Activated naive CD8-positive, alpha-beta T cell treated with anti-CD3 and anti-CD28 coated beads for 36 hours (primary cell): ENCODE measurements at places on chromosomes 13 and 19.

DNA sequence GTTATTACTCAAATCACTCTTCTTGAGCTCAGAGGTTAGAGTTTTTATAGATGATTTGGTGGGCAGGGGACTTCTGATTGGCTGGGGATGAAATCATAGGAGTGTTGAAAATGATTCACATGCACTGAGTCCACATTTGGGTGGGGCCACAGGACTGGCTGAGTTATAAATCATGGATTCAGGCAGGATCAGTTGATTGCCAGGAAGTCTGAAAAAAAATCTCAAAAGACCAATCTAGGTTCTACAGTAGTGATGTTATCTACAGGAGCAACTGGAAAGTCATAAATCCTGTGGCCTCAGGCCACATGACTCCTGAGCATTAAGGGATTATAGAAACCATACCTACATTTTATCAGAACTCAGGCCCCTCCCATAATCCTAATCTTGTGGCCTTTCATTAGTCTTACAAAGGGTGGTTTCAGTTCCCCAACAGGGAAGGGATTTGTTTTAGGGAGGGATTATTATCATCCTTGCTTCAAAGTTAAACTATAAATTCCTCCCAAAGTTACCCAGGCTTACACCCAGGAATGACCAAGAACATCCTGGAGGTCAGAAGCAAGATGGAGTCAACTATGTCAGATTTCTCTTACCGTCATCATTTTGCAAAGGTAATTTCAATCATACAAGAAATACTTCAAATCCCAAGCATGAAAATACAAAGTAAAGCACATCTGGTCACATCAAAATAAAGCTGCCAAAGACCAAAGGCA, 5.6 kb upstream of the CCDC70 start:
- H3K4me1 ChIP-seq: peaks cover 2% of the 10 kb centered on the region
- H3K36me3 ChIP-seq: no peaks in the 10 kb centered on the region
- H3K4me3 ChIP-seq: no peak overlapping the region
- DNase-seq: no peak

GRCh38 chr13:31919241-31919640, 112.3 kb upstream of the FRY start:
- no peaks in the 10 kb centered on the region for H3K36me3 ChIP-seq
- no peak overlapping the region for H3K4me3 ChIP-seq

DNA sequence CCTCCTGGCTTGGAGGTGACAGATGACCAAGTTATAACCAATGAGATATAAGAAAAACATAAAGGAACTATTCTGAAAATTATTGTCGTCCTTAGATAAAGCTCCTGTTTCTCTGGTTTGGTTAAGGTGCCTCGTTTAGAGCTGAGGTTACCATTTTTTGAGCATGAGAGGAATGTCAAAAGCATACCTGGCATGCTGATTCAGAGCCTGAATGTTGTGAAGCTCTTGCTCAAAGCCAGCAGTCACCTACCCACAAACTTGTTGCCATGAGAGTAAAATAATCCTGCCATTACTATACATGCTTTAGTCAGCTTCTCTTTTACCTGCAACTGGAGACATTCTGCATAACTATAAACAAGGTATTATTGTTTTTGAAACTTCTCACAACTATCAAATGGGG, 1116.2 kb downstream of the DIAPH3 start:
- H3K27me3 ChIP-seq: no peaks in the 10 kb centered on the region
- DNase-seq: no peak
- no peaks in the 10 kb centered on the region for H3K4me1 ChIP-seq
- H3K4me3 ChIP-seq: no peak overlapping the region

- peaks cover 33% of the 10 kb centered on the region for H3K36me3 ChIP-seq
- peaks cover 20% of the 10 kb centered on the region for H3K4me1 ChIP-seq
- H3K4me3 ChIP-seq: no peak overlapping the region
Observed at GRCh38 chr19:39470724-39471339, 9.8 kb upstream of the TIMM50 start.
